Dorsolateral prefrontal cortex (tissue), 122 donors: ENCODE measurements at places on chromosomes 2 and 18. TPM values are rescaled to one million over a fixed set of nuclear protein-coding genes. Genes with fewer than 3 reads are reported as not detected.

Gene MFSD2B
- 1.5 TPM for total RNA-seq

Gene GFPT1
- total RNA-seq: 23.2 TPM

Gene ANKRD30B
- total RNA-seq: 3.1 TPM

- DNase-seq: no peak
Observed at GRCh38 chr2:212727751-212728150, 189.1 kb upstream of the ERBB4 start.

DNA sequence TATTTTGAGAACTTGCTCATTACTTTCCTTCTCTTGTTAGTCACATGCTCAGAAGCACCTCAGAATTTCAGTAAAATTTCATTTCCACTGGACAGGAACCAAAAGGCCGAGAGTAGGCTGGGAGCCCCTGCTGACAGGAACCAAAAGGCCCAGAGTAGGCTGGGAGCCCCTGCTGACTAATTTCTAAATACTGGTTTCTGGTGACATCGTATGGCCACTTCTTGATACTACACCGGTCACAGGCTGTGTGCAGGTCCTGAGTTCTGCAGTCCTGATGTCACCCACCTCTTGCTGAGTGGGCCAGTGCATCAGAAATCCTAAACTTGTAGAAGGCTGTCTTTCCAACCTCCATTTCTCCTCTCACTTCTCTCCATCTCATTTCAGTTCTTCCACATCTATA, 17.7 kb upstream of the EN1 start:
- no peak for DNase-seq

GRCh38 chr2:109531896-109532727, 81.7 kb downstream of the SEPTIN10 start:
- DNase-seq: no peak

DNA sequence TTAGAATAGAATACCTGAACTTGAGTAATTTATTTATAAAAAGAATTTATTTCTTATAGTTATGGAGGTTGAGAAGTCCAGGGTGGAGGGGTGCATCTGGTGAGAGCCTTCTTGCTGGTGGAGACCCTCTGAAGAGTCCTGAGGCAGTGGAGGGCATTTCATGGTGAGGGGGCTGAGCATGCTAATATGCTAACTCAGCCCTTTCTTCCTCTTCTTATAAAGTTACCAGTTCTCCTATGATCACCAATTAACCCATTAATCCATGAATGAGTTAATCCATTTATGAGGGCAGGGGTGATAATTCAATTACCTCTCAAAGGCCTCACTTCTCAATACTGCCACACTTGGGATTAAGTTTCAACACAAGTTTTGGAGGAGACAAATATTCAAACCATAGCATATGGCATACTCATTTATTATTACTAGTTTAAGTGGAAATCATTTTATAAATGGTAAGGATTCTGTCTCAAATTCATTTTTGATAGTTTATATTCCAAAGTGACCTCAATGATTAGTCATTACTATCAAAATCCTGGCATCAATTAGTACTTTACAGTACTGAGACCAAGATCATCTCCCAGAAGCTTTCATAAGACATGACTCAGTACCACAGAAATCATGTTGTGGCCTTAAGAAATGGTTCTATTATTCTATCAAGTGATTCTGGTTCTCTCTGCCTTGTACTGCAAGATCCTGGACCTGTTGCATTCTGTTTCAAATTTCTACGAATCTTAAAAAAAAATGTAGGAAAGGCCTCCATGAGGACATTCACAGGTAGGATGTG, 5.5 kb downstream of the ZNF396 start:
- DNase-seq: no peak

DNA sequence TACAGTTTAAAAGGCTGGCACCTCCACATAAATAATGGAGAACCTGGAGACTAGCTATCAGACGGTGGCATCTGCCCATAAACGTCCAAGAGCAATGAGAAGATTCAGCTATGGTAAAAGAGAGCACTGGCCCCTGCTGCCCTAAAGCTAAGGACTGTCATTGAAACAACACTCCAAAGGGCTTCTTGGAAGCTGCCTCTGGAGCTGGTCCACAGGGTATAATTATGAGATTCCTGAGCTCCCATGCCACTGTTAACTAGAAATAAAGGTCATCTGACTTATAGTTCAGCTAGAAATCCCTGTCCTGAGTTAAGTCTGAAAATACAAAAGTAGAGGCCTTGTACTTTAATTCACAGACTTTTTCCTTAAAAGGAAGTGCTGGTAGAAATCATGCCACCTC, 39.9 kb upstream of the RBMS1 start:
- no peak for DNase-seq

GRCh38 chr2:17272170-17272569, 246.1 kb downstream of the RAD51AP2 start:
- DNase-seq: no peak
